ENCODE measurements at places on chromosomes 13 and 19. TPM values are rescaled to one million over a fixed set of nuclear protein-coding genes. Genes with fewer than 3 reads are reported as not detected.

DNA sequence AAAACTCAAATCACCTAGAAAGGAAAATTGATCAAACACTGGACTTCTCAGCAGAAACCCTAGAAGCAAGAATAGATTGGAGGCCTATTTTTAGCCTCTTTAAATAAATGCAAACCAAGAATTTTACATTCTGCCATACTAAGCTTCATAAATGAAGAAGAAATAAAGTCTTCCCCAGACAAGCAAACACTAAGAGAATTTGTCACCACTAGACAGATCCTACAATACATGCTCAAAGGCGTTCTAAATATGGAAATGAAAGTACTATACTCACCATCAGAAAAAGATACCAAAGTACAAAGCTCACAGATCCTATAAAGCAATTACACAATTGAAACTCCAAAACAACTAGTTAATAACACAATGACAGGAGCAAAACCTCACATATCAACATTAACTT is 578.1 kb downstream of the UQCRFS1 start:
- H3K27ac ChIP-seq: no peak overlapping the region
- no peak overlapping the region for H3K4me3 ChIP-seq
- no peak for DNase-seq
- no peaks in the 10 kb centered on the region for H3K36me3 ChIP-seq
- no peaks in the 10 kb centered on the region for H3K27me3 ChIP-seq

PRKCG gene
- not detected for total RNA-seq

- no peaks in the 10 kb centered on the region for H3K4me1 ChIP-seq
- no peaks in the 10 kb centered on the region for H3K36me3 ChIP-seq
- no peak for DNase-seq
- no peak overlapping the region for H3K4me3 ChIP-seq
- H3K27me3 ChIP-seq: peaks cover 14% of the 10 kb centered on the region
- H3K27ac ChIP-seq: no peak overlapping the region
Measured at GRCh38 chr13:31184981-31185645, 14.7 kb upstream of the B3GLCT start.

DNA sequence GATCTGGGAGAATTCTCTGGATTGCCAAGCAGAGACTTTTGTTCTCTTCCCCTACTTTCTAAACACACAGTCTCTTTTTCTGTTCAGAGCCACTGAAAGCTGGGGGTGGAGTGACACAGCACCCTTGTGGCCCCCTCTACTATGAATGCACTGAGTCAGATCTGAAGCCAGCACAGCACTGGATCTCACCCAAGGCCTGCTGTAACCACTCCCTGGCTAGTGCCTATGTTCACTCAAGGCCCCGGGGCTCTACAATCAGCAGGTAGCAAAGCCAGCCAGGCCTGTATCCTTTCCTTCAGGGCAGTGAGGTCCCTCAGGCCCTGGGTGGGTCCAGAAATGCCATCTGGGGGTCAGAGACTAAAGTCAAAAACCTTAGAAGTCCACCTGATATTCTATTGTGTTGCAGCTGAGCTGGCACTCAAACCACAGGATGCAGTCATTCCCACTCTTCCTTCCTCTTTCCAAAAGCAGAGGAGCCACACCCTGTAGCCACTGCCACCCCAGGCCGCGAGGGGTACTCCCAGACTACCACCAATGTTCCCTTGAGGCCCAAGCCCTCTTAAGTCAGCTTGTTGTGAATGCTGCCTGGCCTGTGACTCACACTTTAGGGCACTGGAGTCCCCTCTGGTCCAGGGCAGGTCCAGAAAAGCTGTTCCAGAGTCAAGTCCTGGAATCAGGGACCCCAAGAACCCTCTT is 110.1 kb upstream of the RXFP2 start:
- H3K27ac ChIP-seq: no peak overlapping the region
- no peaks in the 10 kb centered on the region for H3K4me1 ChIP-seq
- no peak for DNase-seq
- H3K27me3 ChIP-seq: no peaks in the 10 kb centered on the region
- H3K4me3 ChIP-seq: no peak overlapping the region

LRRC63 gene
- total RNA-seq: 1.5 TPM

TPM4 gene
- total RNA-seq: 491 TPM

DNA sequence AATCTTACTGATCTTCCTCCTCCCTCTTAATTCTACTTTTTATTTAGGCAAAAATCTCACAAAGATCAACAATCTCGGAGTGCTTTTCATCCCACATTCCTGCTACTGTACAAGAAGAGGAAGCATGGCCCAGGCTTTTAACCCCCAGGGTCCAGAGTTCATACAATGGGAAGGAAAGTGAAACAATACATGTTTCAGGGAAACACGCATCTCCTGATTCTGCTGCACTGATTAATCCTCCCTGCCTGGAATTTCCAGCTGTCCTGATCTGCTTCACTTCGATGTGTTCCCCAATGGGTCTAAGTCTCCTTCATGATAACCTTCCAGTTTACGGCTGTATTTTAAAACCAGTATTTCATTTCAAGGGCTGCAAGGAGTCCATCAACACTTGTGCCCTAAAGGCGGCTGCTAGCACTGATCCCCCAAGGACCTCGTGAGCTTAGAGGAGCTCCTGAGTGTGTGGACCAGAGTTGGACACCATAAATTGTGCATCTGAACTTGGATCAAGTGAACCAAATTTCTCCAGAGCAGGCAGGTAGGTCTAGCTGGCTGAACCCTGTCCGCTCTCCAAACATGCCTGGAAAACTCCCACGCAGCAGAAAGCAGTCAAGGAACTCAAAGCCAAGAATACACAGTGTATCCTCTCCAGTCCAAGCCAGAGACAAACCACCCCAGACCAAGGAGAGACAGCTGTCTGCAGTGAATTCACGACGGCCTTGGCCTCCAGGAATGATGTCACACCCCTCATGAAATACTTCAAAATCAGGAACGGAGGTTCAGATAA is 44.3 kb downstream of the COL4A1 start:
- no peak overlapping the region for H3K27ac ChIP-seq
- no peak overlapping the region for H3K4me3 ChIP-seq
- H3K4me1 ChIP-seq: no peaks in the 10 kb centered on the region
- H3K27me3 ChIP-seq: peaks cover 6% of the 10 kb centered on the region
- no peaks in the 10 kb centered on the region for H3K36me3 ChIP-seq

- H3K36me3 ChIP-seq: no peaks in the 10 kb centered on the region
- no peak for DNase-seq
- no peak overlapping the region for H3K4me3 ChIP-seq
- no peak overlapping the region for H3K27ac ChIP-seq
- H3K27me3 ChIP-seq: peaks cover 2% of the 10 kb centered on the region
- H3K4me1 ChIP-seq: peaks cover 15% of the 10 kb centered on the region
Measured at GRCh38 chr19:55465460-55466240, 1.1 kb upstream of the C19orf85 start.

LRP3 gene
- total RNA-seq: 0.30 TPM

GRCh38 chr13:98471934-98472333 is 105.0 kb downstream of the STK24 start:
- no peak for DNase-seq
- H3K36me3 ChIP-seq: peaks cover 48% of the 10 kb centered on the region
- no peaks in the 10 kb centered on the region for H3K27me3 ChIP-seq
- H3K4me3 ChIP-seq: no peak overlapping the region
- peaks cover 39% of the 10 kb centered on the region for H3K4me1 ChIP-seq
- no peak overlapping the region for H3K27ac ChIP-seq

FLT3LG gene
- total RNA-seq: 151 TPM

GRCh38 chr19:17557466-17557865 is 2.0 kb downstream of the COLGALT1 start:
- H3K4me3 ChIP-seq: no peak overlapping the region
- no peak for DNase-seq
- H3K27me3 ChIP-seq: no peaks in the 10 kb centered on the region
- H3K36me3 ChIP-seq: peaks cover 11% of the 10 kb centered on the region

S1PR4 gene
- total RNA-seq: 155 TPM

DNA sequence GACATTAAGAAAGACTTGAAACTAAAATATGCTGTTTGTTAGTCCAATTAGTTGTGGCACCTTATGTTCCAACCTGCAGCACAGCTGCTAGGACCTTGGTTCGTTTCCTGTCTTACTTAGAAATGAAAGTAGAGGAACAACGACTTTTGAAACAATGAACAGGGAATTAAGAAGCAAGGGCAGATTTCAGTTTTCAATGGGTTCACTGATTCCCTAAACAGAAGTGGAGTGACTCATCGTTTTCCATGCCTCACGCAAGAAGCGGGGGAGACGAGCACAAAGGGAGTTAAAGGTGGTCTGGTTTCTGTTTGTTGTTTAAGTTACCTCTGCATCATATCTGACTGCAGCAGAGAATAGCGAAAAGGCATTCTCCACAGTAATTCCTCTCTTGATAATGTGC is 44.8 kb downstream of the PHF11 start:
- peaks cover 19% of the 10 kb centered on the region for H3K4me1 ChIP-seq
- no peaks in the 10 kb centered on the region for H3K27me3 ChIP-seq
- no peak for DNase-seq
- H3K27ac ChIP-seq: peak overlapping the region; percentile 83
- H3K36me3 ChIP-seq: peaks cover 19% of the 10 kb centered on the region

Measured in activated CD8-positive, alpha-beta memory T cell treated with anti-CD3 and anti-CD28 coated beads, Interleukin-2, amount 10 ng/mL, durations not matched to agents 7 days and 5 days (primary cell).